PC-9 (cell line): ENCODE measurements at places on chromosomes 16 and 17. TPM values are rescaled to one million over a fixed set of nuclear protein-coding genes. Genes with fewer than 3 reads are reported as not detected.

The PRR14 gene
- total RNA-seq: 67.3 and 85.3 TPM in 2 replicates

The KRTAP2-3 gene
- total RNA-seq: 0.57 TPM in 1 of 2 replicates, not detected in the other

The GGT6 gene
- total RNA-seq: 3.7 and 7.5 TPM in 2 replicates

The BAIAP3 gene
- total RNA-seq: 35.0 and 47.3 TPM in 2 replicates

The NPIPA3 gene
- total RNA-seq: not detected in 2 replicates

The EEF2KMT gene
- total RNA-seq: 10.4 TPM in 2 replicates

The CDH3 gene
- total RNA-seq: 70.3 and 81.3 TPM in 2 replicates

The HSD17B2 gene
- total RNA-seq: not detected in 2 replicates

The KRT33B gene
- not detected in 2 replicates for total RNA-seq

The ZNF821 gene
- 5.9 TPM in 2 replicates for total RNA-seq

The HOXB3 gene
- 17.2 and 19.1 TPM in 2 replicates for total RNA-seq

The CPNE7 gene
- 19.5 and 27.8 TPM in 2 replicates for total RNA-seq

The IL21R gene
- 0.35 and 3.8 TPM in 2 replicates for total RNA-seq

The FBXW10 gene
- 5.3 and 6.1 TPM in 2 replicates for total RNA-seq

The HOXB6 gene
- total RNA-seq: 27.9 and 30.7 TPM in 2 replicates

The KRT28 gene
- total RNA-seq: not detected in 2 replicates

The OTOP3 gene
- total RNA-seq: not detected in 2 replicates

The MAP2K6 gene
- 1.6 TPM in 2 replicates for total RNA-seq

The RANBP10 gene
- 16.1 and 21.0 TPM in 2 replicates for total RNA-seq

The CALB2 gene
- total RNA-seq: 107 and 135 TPM in 2 replicates

The DNAAF8 gene
- 1.8 and 2.4 TPM in 2 replicates for total RNA-seq

The LLGL2 gene
- 138 and 156 TPM in 2 replicates for total RNA-seq

The MT4 gene
- total RNA-seq: not detected in 2 replicates

The ADAD2 gene
- not detected in 2 replicates for total RNA-seq

The KIF19 gene
- not detected in 2 replicates for total RNA-seq

The C16orf86 gene
- 0.46 and 1.8 TPM in 2 replicates for total RNA-seq

The GALR2 gene
- 2.8 and 3.0 TPM in 2 replicates for total RNA-seq

The TMC8 gene
- 1.9 and 2.6 TPM in 2 replicates for total RNA-seq

The PRSS53 gene
- 7.7 and 9.2 TPM in 2 replicates for total RNA-seq

The KRTAP4-5 gene
- total RNA-seq: not detected in 2 replicates

The FAM117A gene
- total RNA-seq: 12.7 and 15.0 TPM in 2 replicates

The PLA2G10 gene
- 5.8 and 9.0 TPM in 2 replicates for total RNA-seq

The WRAP53 gene
- total RNA-seq: 31.9 and 37.2 TPM in 2 replicates

The IRF8 gene
- total RNA-seq: not detected in 2 replicates

The CNTNAP4 gene
- not detected in 2 replicates for total RNA-seq

The ELMO3 gene
- total RNA-seq: 32.4 and 51.1 TPM in 2 replicates

The IL17C gene
- total RNA-seq: not detected in 2 replicates

The RNF43 gene
- total RNA-seq: 0.33 TPM in 1 of 2 replicates, not detected in the other

The KRTAP2-2 gene
- not detected in 2 replicates for total RNA-seq
